Kidney epithelial cell (primary cell): ENCODE measurements at places on chromosomes 3 and 15.

- no peak for DNase-seq
These were observed 44.9 kb upstream of the ALDH1A3 start for GRCh38 chr15:100834731-100835130.

GRCh38 chr3:190013943-190014924 lies 106.5 kb downstream of the P3H2 start:
- no peak for DNase-seq

DNA sequence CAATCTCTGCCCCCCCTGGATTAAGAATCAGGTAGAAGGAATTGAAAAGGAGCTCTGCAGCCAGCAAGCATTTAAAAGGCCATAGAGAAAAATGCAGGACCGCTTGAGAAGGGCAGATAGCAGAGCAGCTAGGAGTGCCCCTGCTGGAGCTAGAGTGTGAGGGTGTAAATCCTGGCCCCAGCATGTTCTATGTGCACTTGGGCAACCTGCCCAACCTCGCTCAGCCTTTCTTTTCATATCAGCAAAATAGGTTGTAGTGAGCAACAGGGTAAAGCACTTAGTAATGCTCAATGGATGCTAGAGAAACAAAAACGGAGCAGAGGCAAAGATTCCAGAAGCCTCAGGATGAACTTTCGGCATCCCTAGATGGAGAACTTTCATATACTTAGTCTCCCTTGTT lies 25.0 kb upstream of the THBS1 start:
- DNase-seq: no peak

DNA sequence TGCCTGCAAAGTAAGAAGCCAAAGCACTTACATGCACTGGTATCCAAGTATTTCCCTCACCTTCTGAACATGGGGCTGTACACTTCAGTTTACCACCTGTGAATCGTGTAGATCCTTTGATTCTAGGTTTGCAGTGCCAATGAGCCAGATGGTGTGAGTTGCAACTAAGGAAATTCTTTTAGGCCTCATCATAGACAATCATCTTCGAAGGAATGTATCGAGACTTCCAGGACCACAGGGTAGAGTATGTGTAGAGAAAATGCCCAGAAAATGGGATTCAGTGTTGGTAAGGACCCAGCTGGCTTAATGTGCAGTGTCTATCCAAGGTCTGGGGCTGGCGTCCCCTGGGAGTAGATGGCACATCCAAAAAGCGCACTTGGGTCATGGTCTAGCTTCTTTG lies 323.2 kb upstream of the TPM1 start:
- no peak for DNase-seq

GRCh38 chr15:49964551-49964950 lies 154.5 kb downstream of the ATP8B4 start:
- DNase-seq: no peak

GRCh38 chr3:150956376-150956775 lies 16.2 kb downstream of the CLRN1 start:
- peak; percentile 49 for DNase-seq

- no peak for DNase-seq
These were observed 72.9 kb downstream of the TM4SF4 start for GRCh38 chr3:149547413-149547812.

DNA sequence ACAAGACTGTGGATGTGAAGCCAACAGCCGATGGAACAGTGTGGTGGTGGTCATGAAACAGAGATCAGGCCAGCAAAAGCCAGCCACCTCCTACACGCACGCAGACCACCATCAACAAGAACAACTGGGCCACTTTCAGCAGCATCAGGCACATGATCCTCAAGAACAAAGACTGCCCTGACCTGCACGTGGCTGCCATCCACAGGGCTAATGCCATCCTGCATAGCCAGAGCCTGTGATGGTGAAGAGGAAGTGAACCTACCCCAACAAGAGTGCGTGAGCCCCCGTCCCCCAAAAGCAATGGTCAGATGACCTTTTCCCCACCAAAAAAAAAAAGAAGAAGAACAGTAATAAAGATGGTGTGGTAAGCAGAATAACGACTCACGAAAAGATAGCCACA lies 62.6 kb downstream of the AQP9 start:
- no peak for DNase-seq

GRCh38 chr15:57297163-57297593 lies 79.1 kb upstream of the CGNL1 start:
- no peak for DNase-seq

DNA sequence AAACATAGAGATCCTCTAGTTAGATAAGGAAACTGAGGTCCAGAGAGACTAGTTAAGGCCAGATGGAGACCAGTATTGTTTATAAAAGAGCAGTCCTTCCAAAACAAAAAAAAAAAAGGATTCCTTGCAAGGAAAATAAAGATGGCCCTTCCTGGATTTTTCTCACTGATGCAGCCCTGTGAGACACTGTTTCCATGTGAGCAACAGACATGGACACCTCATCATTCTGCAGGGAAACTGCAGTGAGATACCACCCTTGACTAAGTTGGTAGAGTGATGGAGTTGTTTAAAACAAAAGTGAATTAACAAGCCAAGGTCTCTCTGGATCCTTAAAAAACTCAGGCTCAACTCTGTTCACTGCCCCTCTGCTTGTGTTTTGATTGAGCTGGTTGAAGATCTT lies 65.6 kb upstream of the MYZAP start:
- no peak for DNase-seq

GRCh38 chr15:48993380-48993779 lies 29.7 kb upstream of the SHC4 start:
- DNase-seq: no peak

DNA sequence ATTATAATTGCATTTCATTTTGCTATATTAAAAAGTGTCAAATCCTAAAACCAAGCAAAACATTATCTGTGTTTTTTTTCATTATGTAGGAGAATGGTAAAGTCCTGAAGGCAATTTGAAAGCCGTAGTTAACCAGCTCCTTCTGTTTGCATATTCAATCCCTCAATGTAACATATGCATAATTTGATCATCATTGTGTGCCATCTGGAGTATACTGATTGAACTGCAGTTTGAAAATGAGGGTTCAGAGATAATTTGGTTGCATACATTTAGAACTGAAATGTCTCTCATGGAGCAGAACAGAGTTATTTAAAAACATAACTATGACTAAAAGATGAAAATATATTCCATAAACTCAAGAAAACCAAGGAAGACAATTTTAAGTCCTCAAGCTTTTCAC lies 518.6 kb downstream of the GBE1 start:
- no peak for DNase-seq

DNA sequence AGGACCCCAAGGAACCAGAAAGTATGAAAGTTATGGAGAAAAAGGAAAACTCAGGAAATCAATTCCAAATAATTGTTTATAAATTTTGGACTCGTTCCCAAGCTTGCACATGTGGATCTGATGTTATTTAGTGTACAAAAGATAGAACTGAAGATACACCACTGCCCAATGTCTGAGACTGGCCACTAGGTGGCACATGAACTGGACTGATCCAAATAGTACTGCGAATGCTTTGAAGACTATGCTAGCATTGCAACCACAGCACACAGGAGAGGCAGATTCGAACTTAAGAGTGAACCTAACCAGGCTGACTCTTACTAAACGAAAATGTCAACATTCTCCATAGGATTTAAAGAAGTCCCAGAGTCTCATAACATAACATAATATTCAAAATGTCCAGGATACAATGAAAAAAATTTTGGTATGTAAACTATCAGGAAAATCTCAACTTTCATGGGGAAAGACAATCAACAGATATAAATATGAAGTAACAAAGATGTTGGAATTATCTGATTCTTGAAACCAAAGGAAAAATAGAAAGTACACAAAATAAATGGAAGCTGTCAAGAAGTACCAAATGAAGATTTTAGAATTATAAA lies 596.7 kb downstream of the FGF12 start:
- DNase-seq: no peak

DNA sequence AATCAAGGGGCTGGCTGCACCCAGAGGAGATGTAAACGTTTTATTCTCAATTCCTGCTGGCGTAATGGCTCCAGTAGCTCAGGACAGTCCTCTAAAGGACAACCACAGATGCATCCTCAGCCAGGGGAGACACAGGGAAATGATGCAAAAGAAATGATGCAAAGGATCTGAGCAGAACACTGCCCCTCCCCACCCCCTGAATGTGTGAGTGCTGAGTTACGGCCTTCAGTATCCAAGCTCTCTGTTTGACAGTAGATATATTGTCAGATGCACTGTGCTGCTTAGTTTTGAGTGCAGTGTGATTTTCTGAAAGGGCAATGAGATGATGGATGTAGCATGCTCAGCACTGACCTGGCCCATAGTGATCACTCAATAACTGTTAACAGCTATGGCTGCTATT lies 41.4 kb upstream of the CTDSPL start:
- no peak for DNase-seq

- DNase-seq: no peak
These were observed 298.1 kb downstream of the THSD4 start for GRCh38 chr15:71413419-71413818.

DNA sequence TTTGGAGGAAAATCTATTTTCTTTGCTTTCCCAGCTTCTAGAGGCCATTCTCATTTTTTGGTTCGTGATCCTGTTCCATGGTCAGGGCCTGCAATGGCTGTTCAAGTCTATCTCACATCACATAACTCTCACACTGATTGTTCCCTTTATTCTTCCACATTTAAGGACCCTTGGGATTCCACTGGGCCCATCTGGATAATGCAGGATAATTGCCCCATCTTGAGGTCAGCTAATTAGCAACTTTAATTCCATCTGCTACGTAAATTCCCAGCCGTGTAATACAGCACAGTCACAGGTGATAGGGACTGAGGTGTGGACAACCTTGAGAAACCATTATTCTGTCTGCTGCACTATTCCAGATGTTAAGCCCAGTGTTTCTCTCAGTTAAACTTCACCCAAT lies 311.6 kb upstream of the CNTN4 start:
- DNase-seq: no peak

- no peak for DNase-seq
These were observed 26.2 kb upstream of the SLC35G2 start for GRCh38 chr3:136792556-136793330.

GRCh38 chr3:160616716-160617115 lies 51.3 kb upstream of the KPNA4 start:
- peak; percentile 23 for DNase-seq

- DNase-seq: no peak
These were observed 416.5 kb downstream of the ROBO2 start for GRCh38 chr3:77456431-77456830.

- no peak for DNase-seq
These were observed 342.2 kb downstream of the PDCD6IP start for GRCh38 chr3:34140616-34141015.

- DNase-seq: no peak
These were observed 1331.4 kb downstream of the NSUN3 start for GRCh38 chr3:95394286-95394685.

- no peak for DNase-seq
These were observed 142.6 kb downstream of the SATB1 start for GRCh38 chr3:18282507-18282906.

DNA sequence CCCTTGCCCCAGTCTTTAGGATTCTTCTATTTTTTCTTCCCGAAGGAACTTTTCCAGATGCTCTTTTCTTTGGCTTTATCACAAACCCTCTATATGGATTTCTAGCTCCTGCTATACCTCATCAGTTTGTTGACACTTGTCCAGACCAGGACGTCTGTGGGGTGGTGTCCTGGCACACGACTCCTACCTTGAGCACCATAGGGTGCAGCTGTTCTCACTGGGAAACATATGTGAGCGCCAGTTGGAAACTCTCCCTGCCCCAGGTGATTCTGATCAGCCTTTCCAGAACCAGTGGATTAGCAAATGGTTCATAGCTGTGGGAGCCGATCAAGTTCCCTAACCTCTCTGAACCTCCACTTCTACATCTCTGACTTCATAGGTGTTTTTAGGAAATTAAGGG lies 40.6 kb upstream of the USP3 start:
- no peak for DNase-seq

- no peak for DNase-seq
These were observed 132.8 kb downstream of the OSBPL10 start for GRCh38 chr3:31848163-31848818.

DNA sequence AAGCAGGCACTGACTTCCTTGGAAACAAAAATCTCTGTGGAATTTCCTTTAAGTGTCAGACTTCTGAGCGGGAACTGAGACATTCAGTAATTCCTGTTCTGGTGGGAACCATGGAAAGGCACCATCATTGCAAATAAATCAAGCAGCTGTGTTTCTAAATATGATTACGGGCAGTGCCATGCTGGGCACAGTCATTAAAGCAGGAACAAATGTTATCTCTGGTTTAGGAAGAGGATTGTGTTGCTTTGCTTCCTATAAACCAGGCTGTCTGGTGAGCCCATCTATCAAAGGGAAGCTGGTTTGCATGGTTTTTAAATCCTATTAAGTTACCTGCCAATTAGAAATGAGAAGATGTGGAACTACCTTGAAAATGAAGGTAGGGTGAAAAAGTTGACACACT lies 86.7 kb downstream of the EBLN2 start:
- DNase-seq: no peak

GRCh38 chr3:135867911-135868310 lies 97.6 kb upstream of the PPP2R3A start:
- DNase-seq: no peak

GRCh38 chr3:24288496-24289236 lies 206.0 kb downstream of the THRB start:
- DNase-seq: no peak

- no peak for DNase-seq
These were observed 281.2 kb downstream of the LSAMP start for GRCh38 chr3:116164039-116164438.

- no peak for DNase-seq
These were observed 215.2 kb upstream of the BCHE start for GRCh38 chr3:166052440-166052839.

- DNase-seq: no peak
These were observed 352.0 kb upstream of the COL8A1 start for GRCh38 chr3:99286266-99286845.

DNA sequence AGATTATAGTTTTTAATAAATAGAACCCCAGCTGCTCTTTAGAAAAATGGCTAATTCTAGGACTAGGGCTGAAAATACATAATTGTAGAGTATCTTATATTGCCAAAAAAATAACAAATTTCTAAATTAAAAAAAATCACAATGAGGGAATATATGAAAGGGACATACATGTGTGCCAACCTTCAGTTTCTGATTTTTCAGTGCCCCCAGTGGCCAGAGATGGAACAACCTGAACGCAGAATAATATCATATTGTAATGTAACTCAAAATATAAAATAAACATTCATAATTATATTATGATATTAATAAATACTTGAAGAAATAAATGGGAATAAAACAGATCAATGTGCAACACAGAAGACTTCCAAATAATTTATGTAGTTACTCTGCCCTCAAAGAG lies 460.5 kb downstream of the ZNF385D start:
- DNase-seq: no peak

- DNase-seq: peak; percentile 44
These were observed 41.4 kb downstream of the SORD start for GRCh38 chr15:45064386-45064785.
